ENCODE measurements at places on chromosomes 12 and 14. TPM values are rescaled to one million over a fixed set of nuclear protein-coding genes. Genes with fewer than 3 reads are reported as not detected.

DNA sequence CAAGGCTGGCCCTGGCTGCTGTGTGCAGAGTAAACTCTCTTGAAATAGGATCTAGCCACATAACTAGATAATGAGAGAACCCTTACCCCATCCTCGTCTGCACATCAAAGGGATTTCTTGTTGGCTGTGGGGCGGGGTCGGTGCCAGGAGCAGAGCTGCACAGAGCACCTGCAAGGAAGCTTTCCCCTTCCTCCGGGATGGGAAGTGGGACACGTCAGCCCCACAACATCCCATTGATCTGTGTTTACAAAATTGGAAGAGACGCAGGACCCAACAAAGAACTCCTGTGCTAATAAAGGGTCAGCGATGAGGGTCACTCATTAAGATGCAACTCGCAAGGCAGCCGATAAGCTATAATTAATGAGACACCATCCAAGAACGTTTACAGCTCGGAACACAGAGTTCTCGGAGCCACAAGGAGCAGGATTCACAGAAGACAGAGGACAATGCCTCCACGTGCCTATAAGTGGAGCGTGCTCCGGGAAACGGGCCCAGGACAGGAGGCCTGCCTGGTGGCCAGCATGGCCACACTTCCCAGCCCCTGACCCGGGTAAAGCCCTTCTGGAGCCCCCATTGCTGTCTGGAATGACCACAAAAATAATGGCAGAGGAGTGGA lies 171.5 kb downstream of the SLC15A4 start:
- no peak for DNase-seq

GRCh38 chr12:12358528-12358927 lies 1.6 kb downstream of the BORCS5 start:
- DNase-seq = no peak

GRCh38 chr12:5614256-5614655 lies 182.3 kb downstream of the NTF3 start:
- DNase-seq = no peak

Gene TOMM20L
- not detected for polyA plus RNA-seq

- DNase-seq = no peak
Observed at GRCh38 chr14:89990218-89990617, 34.5 kb downstream of the TDP1 start.
